ENCODE measurements at places on chromosomes 1 and 21.

- DNase-seq: no peak
Measured at GRCh38 chr1:181124291-181124751, 35.8 kb downstream of the IER5 start.

DNA sequence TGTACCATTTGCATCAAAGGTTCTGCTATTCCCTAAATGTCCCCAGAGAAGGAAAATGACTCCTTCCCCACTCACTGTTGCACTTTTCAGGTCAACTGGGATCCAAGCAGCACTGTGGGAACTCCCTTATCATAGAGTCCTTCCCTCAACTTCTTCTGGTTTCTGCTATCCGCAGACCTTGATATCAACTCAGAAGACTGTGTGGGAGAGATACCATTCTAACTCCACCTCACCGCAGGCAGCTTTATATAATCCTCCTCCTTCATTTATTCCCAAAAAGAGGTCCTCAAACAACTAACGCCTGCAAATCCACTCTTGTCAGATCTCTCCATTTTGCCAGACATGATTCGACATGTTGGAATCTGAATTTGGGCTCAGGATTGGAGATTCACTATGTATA is 27.3 kb downstream of the LHX9 start:
- DNase-seq: no peak

- peak; percentile 78 for DNase-seq
Measured at GRCh38 chr1:3351449-3352298, 102.8 kb upstream of the ARHGEF16 start.

- no peak for DNase-seq
Measured at GRCh38 chr21:35294231-35294898, 245.3 kb upstream of the RUNX1 start.

DNA sequence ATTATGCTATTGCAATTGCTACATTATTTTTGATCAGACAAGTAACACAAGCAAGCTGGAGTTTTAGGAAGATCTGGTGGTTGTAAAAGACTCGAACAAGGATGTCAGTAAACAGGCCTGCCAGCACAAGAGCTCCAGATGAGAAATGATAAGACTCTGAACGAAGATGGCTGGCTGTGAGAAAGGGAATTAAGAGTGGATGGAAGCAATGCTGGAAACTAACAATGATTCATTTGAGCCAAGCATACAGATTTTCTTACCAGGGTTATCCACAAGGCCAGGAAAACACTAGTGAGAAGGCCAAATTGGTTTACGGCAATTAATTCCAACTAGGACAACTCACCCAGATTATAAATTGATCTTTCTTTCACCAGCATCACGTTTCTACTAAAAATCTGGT is 54.2 kb downstream of the NRIP1 start:
- no peak for DNase-seq

- DNase-seq: peak; percentile 28
Measured at GRCh38 chr1:161037661-161038522, 872 bp downstream of the TSTD1 start.

- DNase-seq: no peak
Measured at GRCh38 chr1:101253976-101254674, 17.3 kb downstream of the S1PR1 start.

- peak; percentile 25 for DNase-seq
Measured at GRCh38 chr1:212981025-212981495, 30.7 kb downstream of the VASH2 start.

- DNase-seq: peak; percentile 41
Measured at GRCh38 chr1:113677250-113678158, 81.8 kb downstream of the PHTF1 start.

DNA sequence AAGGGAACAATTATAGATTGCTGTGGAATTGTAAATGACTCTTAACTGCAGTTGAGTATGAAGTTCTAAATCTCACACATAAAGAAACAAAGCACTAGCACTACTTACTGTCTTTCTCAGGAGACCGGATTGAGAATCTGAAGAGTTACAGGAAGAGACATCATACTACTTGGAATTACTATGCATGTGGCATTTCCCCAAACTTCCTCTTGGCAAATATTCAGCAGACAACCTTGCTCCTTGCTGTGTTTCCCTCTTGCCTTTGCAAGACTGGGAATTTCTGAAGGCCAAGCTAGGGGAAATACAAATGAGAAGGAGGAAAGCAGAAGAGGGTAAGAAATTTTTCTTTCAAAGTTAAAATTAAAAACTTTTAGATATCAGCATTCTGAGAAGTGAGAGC is 173.6 kb upstream of the KCTD3 start:
- no peak for DNase-seq

DNA sequence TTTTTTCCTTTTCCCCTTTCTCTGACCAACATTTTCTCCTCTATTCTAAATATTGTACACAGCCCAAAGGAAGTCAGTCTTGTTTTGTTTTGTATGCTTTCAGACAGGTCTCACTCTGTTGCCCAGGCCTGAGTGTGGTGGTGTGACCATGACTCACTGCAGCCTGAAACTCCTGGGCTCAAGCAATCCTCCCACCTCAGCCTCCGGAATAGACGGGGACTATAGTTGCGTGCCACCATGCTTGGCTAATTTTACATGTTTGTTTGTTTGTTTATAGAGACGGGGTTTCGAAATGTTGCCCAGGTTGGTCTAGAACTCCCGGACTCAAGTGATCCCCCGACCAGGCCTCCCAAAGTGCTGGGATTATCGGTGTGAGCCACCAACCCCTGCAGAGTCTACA is 72.8 kb downstream of the NRIP1 start:
- no peak for DNase-seq

- DNase-seq: no peak
Measured at GRCh38 chr1:15423355-15424077, 13.8 kb downstream of the EFHD2 start.

GRCh38 chr1:51875291-51875772 is 3.2 kb downstream of the NRDC start:
- DNase-seq: no peak

GRCh38 chr1:207323425-207324225 is 2.1 kb downstream of the CD55 start:
- DNase-seq: no peak

DNA sequence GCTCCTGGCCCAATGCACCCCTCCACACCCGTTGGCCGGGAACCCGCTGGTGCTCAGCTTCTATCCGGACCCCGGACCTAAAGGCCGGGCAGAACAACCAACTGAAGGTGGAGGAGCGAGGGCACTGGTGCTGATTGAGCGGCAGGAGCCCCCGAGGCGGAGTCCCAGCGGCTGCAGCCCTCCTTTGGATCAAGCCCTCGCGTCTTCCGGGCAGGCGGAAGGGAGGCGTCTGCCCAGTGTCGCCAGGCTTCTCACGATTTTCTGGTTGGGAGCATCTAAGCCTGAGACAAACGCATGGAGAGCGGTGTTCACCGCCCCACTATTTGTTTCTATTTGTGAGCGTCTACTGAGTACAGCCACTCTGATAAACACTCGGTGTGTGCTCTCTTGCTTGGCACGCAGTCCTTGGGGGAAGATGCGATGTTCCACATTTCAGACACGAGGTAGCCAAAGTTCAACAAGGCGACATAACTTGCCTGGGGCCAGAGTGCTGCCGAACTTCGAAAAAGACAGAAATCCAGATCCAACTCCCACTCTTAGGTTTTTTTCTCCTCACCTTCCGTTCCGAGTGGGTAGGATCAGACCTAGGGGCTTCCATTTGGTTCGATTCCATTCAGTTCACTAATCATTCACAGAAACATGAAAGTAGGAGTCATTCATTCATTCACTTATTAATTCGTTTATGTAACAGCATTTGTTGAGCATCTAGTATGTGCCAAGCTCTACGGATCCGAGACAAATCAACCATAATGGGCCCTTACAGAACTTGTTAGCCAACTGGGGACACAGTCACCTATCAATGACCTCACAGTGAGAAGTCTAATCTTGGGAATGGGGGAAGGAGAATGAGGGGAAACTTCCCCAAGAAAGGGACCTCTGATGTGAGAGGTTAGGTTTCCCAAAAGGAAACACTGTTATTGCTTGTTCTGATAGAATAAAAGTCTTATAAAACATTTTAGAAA is 4.9 kb upstream of the DMRTA2 start:
- DNase-seq: peak; percentile 81
